ENCODE measurements at places on chromosomes 6 and 20.

- DNase-seq: no peak
Observed at GRCh38 chr20:32664012-32664677, 9.6 kb downstream of the C20orf203 start.

GRCh38 chr6:96716221-96716620, 121.1 kb downstream of the GPR63 start:
- no peak for DNase-seq

DNA sequence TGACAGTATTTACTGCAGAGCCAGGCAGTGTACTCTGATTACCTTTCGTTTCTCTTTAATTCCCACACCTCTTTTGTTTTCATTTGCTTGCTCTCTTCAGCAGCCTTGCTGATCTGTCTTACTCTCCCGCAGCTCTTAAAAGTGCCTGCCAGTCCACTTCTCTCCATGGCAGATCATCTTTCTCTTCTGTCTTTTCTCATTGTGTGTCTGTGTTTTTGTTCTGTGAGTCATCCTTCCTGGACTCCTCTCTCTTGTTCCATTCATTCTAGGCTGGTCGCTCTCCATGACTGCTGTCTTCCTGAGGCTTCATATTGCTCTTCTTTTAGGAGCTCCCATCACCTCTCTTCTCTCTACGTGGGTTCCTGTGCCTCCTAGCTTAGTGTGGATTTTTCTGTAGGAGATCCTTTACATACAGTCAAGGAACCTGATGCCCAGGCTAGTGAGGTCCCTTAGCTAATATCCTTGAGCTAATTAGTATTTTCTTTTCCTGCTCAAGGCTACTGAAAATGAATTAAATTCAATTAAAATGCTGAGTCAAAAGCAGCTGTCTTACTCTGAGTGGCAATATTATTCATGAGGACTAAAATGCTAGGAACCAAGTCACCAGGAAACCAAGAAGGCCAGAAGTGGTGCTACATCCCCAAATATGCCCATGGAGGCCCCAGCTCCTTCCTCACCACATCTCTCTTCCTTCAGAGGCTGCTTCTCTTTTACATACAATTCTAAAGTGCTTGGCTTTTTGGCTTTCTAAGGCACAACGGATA, 86.1 kb downstream of the SLX4IP start:
- DNase-seq: no peak

DNA sequence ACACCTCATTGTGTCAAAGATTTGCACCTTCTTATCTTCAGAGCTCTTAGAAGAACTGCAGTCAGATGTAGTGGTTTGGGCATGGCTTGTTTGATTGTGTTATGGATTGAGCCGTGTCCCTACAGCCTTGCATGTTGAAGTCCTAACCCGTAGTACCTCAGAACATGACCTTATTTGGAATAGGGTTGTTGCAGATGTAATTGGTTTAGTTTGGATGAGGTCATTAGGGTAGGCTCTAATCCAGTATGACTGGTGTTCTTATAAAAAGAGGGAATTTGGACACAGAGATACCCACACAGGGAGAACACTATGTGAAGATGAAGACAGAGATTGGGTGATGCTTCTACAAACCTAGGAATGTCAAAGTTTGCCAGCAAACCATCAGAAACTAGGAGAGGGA, 35.4 kb upstream of the PHACTR2 start:
- no peak for DNase-seq

- peak; percentile 71 for DNase-seq
Observed at GRCh38 chr6:16602035-16602434, 159.2 kb downstream of the ATXN1 start.

- DNase-seq: no peak
Observed at GRCh38 chr6:143592335-143592734, 80.8 kb upstream of the FUCA2 start.

DNA sequence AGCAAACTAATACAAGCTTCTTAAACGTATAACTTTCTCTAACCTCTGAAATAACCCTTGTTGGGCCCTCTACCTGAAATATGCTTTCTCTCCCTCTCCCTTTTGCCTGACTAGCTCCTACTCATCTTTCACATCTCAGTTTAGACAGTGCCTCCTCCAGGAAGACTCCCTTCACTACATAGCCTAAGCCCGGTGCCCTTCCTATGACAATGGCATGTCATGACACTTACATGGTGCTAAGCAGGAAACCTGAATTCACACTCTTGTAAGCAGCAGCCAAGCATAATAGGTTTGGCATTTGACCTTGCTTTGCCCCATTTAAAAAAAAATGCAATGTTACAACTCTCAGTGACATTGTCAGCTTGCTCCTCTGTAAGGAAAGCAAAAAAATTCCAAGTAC, 33.1 kb upstream of the FBXL4 start:
- no peak for DNase-seq

GRCh38 chr6:36713846-36714245, 16.2 kb downstream of the RAB44 start:
- peak; percentile 37 for DNase-seq

- no peak for DNase-seq
Observed at GRCh38 chr6:39091220-39091619, 23.8 kb downstream of the SAYSD1 start.

DNA sequence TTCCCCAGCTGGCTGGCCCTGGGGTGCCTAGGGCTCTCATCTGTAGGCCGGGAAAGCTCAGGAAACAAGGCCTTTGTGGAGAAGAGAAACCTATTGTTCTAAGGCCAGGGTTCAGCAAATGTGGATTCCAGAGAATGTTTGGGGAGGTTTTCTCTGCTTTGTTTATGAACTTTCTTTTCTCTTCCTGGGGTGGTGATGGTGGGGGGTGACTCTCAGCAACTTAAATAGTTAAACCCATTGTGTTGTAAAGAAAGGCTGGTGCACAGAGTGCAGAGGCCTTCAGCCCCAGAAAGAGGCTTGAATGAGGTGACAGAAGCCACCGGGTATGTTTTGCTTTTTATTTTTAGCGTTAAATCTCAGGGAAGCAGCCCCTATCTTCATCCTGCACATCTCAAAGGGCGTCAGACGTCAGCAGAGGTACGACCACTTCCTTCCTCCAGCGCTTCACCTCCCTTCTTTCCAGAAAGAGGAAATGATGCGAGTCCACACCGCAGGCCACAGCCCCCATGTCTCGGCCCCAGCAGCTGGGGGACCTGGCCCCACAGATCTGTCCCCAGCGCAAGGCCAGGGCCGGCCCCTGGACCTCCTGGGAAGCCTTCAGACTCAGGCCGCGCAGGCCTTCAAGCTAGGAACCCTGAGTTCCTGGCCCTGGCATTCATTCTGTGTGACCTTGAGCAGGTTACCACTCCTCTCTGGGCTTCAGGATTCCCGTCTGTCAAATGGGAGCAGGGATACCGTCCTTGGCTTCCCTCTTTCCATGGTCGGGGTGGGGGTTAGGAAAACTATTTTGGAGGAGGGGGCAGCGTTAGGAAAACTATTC, 605 bp upstream of the PPP1R16B start:
- peak; percentile 89 for DNase-seq

DNA sequence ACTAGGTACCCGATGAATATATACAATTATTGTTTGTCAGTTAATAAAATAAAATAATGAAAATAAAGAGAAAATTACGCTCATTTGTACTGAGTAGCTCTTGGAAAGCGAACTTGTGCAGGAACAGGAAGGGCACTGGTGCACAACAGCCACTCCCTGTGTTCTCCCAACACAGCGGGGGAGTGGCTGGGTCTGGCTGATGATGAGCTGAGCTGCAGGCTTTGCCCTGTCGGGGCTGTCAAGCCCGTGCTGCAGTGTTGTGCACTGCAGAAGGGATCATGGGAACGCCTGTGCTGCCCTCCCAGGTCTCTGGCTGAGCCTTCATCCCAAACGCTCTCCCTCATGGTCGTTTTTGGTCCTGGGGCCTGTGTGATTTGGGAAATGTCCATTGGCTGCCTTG, 131.7 kb upstream of the MAP3K4 start:
- no peak for DNase-seq

DNA sequence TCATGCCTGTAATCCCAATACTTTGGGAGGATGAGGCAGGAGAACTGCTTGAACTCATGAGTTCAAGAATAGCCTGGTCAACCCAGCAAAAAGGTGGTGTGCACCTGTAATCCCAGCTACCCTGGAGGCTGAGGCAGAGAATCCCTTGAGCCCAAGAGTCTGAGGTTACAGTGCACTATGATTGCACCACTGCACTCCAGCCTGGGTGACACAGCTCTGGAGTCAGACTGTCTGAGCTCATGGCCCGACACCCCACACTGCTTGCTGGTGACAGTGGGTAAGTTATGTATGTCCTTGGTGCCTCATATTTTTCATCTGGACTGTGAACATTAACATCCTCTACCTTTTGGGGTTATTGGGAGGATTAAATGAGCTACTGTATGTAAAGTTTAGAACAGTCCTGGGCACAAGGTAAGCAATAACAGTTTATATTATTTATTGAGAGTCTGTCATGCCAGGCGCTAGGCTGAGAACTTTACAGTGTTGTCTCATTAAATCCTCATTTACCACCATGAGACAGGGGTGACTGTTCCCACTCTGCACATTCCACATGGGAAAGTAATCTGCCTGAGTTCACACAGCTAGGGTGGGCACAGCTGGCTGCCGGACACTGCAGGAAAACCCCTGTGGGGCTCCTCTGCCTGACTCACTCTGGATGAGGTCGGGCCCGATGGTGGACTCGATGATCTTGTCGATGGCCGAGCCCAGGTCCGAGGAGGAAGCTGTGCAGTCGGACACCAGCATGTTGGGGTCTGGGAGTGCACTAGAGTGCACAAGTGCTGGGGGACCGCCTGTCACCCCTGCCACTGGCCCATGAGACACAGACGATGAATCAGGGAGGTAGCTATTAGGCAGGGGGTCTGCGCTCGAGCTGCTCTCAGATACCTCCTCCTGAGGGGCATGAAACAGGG, 2.9 kb downstream of the ZNF335 start:
- no peak for DNase-seq

- DNase-seq: no peak
Observed at GRCh38 chr6:63730311-63730710, 94.7 kb downstream of the PHF3 start.

GRCh38 chr6:105949869-105950268, 136.3 kb upstream of the PRDM1 start:
- no peak for DNase-seq

DNA sequence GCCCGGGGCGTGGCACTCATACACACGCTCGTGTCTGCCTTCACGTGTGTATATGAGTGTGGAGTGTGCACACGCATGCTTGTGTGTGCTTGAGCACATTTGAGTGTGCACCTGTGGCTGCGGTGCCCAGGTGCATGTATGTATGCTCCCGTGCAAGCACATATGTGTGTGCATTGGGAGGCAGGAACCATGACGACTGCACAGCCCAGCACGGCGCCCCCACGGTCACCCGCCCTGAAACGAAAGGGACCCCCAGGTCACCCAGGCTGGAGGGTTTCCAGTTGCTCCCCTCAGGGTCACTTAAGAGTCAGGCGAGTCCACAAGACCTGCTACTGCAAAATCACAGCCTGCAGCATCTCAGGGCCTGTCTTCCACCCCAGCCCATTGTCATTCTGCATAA, 94.7 kb downstream of the YTHDF1 start:
- peak; percentile 45 for DNase-seq

DNA sequence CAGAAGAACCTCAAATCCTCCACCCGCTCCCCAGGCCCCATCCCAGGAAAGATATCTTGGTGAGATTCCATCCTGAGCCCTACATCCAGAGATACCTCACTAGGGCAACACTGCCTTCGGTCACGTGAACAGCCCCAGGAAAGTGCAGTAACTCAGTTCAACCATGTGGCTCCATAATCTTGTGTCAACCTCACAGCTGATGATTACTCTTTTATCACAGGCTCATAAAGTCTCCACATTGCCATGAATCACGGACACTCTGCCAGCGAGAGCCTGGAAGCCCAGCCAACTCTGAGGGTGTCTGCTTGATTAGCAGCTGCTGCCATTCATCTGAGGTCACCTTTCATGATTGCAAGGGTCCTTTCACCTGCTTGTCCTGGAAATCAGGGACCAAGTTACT, 175.8 kb upstream of the LRFN2 start:
- DNase-seq: no peak

GRCh38 chr6:169452117-169452868, 198.6 kb upstream of the THBS2 start:
- DNase-seq: no peak

GRCh38 chr6:11425431-11425871, 112.1 kb upstream of the TMEM170B start:
- DNase-seq: no peak

All from activated effector memory CD4-positive, alpha-beta T cell treated with anti-CD3 and anti-CD28 coated beads, Interleukin-2, amount 50 U/mL, for 16 hours (primary cell).